IPS DF 19.7 (cell line): ENCODE measurements at places on chromosomes 2 and 18.

DNA sequence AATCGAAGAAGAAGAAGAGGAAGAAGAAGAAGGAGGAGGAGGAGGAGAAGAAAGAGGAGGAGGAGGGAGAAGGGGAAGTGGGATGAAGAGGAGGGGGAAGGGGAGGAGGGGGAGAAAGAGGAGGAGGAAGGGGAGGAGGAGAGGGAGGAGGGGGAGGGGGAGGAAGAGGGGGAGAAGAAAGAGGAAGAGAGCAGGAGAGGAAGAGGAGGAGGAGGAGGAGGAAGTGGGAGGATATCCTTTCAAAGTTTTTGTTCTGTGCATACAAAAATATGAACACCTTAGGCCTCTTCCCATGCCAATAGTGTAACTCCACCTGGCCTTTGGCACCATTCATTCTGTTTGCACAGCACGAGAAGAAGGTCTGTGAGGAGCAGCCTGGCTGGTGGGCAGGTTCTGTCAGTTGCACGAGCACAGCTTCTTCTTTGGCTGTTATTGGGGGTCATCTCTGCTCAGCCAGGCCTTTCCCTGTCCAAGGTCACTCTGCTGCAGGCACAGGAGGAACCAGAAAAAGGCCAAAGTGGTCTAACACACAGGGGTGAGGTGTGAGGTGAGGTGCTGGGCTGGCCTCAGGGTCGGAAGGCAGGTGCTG is 25.8 kb upstream of the PLB1 start:
- no peak for DNase-seq

GRCh38 chr18:75130591-75131328 is 78.2 kb downstream of the PTGR3 start:
- no peak for DNase-seq

DNA sequence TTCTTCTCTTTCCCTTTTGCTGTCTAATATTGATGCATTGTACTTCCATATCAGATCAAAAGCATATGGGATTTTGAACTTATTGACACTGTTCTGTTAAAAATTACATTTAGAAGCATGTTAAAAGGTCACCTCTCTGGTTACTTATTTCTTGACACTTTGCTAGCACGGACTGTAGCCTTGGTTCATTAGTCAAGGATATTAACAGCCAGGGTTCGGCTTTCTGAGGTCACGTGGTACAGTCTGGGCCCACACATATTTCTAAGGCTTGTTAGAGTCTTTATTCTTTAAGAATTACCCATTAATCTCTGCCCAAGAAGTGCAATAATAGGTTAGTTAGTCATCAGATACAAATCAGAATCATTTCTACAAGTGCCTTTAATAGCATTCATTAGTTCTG is 1035.8 kb upstream of the FANCL start:
- no peak for DNase-seq

- no peak for DNase-seq
These were observed 195.1 kb downstream of the KCNE4 start for GRCh38 chr2:223247136-223247535.

DNA sequence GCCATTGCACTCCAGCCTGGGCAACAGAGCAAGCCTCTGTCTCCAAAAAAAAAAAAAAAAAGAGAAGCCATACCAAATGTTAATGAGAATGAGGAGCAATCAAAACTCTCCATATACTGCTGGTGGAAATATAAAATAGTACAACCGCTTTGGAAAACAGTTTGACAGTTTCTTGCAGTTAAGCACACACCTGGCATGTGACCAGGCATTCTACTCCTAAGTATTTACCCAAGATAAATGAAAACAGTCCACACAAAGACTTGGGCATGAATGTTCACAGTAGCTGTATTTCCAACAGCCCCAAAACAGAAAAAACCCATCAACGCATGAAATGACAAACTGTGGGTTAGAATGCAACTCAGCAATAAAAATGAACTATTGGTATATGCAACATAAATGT is 76.0 kb upstream of the ST8SIA5 start:
- no peak for DNase-seq

DNA sequence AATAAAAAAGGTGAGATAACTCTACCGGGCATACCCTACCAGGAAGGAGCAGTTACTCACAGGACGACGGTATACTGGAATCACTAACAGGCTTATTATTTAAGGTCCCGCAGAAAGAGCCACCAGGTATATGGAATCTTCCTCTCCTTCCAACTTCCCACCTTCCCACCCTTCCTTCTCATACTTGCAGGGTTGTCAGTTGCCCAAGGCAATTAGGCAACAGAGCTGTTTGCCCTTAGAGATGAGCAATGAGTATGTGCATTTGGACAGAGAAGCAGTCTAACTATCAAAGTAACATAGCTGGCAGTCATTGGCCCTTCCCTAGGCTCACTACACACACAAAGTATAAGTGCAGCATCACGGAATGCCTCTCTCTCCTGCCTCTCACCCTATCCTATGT is 32.1 kb upstream of the EVA1A start:
- no peak for DNase-seq

- DNase-seq: no peak
These were observed 66.7 kb downstream of the ETAA1 start for GRCh38 chr2:67463810-67464209.

DNA sequence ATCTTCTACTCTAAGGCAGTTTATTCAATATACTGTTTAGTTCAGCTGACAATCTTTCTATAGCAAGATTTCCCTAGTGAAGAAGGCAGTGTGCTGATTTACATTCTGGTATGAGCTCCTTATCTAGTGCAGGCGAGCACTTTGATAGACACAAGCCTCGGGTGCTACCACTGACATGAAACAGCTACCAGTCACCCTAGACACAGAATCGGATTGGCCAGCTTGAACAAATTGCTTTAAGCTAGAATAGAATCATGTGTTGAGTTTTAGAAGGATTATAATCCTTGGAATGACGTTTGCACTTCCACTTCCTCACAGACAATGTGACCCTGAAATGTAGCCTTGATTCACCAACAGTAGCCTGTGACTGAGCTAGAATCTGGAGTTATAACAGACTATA is 394.0 kb downstream of the EPHA4 start:
- DNase-seq: no peak

- no peak for DNase-seq
These were observed 45.6 kb downstream of the ZNF519 start for GRCh38 chr18:14086458-14087231.

- no peak for DNase-seq
These were observed 388.1 kb downstream of the SLC4A3 start for GRCh38 chr2:220015576-220015975.
